T-helper 2 cell (primary cell): ENCODE measurements at places on chromosomes 5 and 9.

DNA sequence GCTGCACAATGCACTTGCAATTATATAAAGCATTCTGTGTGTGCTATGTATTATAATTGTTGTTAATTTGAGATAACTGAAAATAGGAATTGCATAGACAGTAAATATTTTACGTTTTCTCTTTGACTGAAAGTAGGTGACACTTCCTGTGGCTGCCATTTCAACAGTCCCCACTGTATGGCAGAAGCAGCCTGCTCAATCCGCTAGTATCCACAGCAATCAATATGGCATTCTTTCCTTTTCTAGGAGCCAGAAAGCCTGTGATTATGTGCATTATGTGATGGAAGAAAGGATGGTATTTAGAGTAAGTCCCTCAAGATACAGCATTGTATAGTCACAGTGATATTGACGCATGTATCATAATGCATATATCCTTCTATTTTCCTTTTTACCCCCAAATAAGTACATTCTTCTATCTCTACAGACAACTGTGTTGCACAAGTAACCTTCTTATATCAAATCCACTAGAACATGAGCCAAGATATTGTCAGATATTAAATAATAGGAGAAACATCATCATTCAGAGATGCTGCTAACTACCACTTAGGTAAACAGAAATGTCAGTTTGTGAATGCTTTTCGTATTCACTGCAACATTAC is 59.7 kb downstream of the CARTPT start:
- no peak for DNase-seq

DNA sequence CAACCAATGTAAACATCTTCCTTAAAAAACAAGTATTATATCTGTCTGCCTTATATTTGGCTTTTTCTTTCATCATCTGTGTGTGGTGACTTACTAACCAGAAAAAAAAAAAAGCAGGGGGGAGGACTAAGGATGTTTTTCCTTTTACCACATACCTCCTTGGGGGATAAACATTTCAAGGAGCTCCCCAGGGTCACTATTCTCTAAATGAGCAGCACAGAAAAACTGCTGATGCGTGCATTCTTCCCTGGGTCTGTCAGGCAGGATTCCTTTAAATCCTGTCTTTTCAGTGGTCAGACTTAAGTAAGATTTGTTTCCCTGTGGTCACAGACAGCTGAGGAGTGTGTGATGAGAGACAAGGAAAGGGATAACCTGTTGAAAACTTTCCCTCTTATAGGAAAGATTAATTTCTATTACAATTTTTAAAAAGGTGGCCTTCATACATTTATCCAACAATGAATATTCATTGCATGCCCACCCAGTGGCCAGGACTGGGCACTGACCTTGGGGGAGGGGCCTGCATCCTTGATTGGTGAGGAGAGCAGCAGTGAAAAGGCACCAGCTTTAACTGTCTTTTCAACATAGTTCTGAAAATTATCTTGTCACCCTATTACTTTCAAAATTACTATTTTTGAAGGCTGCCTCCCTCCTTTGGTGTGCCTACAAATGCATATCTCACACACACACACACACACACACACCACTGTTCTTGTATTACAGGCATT is 123.1 kb downstream of the TLE4 start:
- DNase-seq = peak; percentile 71

DNA sequence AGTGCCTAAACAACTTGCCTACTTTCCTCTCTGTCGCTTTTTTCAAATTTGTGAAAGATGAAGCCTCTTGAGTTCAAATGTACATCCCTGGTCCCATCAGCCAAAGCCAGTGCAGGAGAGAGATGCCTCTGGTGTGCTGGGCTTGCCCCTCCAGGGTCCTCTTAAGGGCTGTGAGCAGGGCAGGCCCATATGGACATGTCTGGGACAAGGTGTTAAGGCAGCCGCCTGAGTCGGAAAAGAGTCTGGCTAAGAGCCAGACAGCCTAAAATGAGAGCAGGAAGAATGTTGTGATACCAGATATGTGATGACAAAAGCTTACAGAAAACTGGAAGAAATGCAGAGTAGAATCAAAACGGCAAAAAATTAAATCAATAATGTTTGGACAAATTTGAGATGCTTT is 72.5 kb downstream of the APTX start:
- DNase-seq = no peak

GRCh38 chr9:38269775-38270174 is 122.7 kb upstream of the ALDH1B1 start:
- no peak for DNase-seq

- no peak for DNase-seq
Measured at GRCh38 chr9:3951161-3951665, 348.7 kb downstream of the GLIS3 start.

GRCh38 chr5:22390888-22391287 is 462.3 kb downstream of the CDH12 start:
- no peak for DNase-seq

DNA sequence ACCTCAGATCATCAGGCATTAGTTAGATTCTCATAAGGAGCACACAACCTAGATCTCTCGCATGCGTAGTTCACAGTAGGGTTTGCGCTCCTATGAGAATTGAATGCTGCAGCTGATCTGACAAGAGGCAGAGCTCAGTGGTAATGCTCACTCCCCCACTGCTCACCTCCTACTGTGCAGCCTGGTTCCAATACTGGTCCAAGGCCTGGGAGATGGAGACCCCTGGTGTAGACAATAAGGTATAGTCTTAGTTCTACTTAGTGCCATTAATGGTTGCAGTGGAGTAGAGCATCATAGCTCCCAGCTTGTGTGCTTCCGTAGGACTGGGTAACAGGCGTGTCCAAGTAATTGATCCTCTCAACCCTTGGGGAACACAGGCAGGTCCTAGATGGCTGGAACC is 70.4 kb upstream of the ANKRD55 start:
- no peak for DNase-seq

GRCh38 chr5:166014256-166014655 is 2277.2 kb upstream of the WWC1 start:
- DNase-seq = no peak

GRCh38 chr9:118482306-118482705 is 778.1 kb downstream of the TLR4 start:
- DNase-seq = no peak

- no peak for DNase-seq
Measured at GRCh38 chr9:16413509-16414016, 456.9 kb downstream of the BNC2 start.

DNA sequence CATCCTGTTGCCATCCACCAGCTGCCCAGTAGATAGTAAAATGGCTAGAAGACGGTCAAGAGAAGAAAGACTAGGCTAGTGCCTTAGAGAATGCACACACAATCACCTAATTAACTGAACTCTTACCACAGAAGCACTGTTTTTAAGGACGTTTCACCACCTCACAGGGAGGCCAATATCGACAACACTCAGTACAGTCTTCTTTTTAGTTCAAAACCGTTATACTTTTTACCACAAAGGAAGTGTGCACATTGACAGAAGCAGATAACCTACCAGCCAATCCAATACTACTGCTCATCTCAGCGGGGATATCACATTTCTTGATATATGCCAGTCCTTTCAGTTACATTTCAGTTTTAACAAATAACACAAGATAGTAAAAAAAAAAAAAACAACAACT is 122.3 kb downstream of the GNAQ start:
- DNase-seq = no peak

DNA sequence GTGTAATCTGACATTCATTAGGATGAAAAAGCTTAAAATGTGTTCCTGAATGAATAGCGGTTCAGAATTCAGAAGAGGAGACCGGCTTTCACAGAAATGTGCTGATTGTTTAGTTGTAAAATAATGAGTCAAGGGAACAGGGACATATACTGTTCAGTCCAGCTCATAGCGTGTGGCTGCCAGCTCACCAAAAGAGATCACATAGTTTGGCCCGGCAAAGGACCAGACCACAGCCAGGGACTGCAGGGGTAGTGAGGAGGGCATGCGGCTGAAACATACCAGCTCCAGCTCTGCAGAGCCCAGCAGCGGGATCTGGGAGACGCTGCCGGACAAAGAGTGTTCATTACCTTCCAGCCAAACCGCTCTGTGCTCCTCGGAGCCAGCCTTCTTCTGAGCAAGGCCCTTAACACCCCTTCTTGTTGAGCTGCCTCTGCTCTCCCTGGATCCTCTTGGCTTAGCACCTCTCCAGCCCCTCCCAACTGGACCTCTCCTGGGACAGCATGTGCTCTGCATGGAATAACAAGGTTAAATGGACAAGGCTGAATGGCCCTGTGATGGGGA is 116.8 kb upstream of the CNTLN start:
- DNase-seq = no peak

DNA sequence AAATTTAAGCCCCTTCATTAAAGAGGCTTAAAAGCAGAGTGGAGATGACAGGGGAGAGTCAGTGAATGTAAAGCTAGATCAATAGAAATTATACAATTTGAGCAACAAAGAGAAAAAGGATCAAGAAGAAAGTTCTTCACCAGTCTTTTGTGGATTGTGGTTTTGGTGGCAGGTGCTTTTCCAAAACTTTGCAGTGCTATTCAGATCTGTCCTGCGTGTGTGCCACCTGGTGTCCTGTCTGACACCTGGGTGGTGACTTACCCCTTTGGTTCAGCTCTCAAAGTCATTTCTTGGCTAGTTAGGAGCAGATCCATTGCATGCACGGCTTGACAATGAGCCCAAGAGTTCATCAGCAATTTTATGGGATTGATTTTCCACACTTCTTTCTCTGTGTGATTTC is 69.4 kb downstream of the SREK1 start:
- DNase-seq = no peak

- no peak for DNase-seq
Measured at GRCh38 chr5:134649163-134649835, 714 bp downstream of the SEC24A start.

DNA sequence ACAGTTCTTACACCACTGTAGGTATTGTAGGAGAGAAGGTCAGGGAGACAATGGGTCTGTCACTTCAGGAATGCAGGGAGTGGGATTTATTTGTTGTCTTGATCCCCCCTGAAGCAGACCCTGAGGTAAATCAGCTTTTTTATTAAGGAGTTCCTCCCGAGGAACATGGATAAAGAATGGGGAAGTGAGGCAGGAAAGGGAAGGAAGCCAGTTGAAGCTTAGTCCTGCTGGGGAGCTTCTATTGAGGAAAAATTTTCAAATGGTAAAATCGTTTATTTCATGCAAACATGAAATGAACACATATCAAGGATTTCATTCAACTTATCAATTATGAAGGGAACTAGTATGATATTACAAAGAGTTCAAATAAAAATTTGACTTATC is 318.6 kb upstream of the PIK3R1 start:
- DNase-seq = no peak

DNA sequence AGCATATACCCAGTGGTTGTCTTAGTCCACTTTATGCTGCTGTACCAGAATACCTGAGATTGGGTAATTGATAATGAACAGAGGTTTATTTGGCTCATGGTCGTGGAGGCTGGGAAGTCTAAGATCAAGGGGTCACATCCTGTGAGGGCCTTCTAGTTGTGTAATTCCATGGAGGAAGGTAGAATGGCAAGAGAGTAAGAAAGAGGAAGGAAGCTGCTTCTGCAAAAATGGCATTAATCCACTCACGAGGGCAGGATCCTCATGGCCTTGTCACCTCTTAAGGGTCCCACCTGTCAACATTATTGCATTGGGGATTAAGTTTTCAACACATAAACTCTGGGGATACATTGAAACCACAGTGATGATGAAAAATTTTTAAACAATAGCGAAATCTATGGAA is 17.0 kb downstream of the BTNL8 start:
- DNase-seq = no peak

GRCh38 chr9:124829334-124829669 is 24.0 kb upstream of the WDR38 start:
- DNase-seq = no peak
